ENCODE measurements at places on chromosomes 2 and 18.

- no peak for DNase-seq
Measured at GRCh38 chr18:9691235-9691634, 16.9 kb upstream of the RAB31 start.

DNA sequence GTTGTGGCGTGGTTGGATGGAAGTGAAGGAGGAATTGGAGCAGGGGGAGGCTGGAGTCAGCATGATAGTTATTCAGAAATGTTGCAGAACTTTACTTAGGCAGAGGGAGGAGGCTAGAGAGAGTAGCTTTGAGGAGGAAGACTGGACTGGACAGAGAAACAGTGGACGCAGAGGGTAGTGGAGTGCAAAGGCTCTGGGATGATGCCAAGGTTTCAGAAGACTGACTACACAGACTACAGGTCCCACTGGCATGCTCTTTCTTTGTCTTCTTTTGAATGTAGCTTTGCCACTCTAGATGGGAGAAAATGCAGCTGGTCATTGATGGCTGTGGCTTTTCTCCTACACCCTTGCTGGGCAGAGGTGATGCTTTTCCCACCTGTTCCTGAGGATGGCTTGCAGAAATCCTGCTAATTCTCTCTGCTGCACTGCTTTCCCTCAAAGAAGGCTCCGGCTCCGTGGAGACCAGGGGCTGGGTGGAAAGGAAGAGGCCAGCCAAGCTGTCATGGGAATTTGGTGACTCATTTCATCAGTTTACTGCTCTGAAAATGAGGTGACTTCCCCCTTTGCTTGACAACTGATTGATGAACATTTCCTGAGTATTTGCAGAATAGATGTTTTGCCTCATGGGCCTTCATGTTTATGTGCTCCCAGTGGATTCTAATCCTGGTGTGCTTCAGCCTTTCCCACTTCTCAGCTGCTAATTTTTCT is 42.4 kb downstream of the MEIS1 start:
- peak; percentile 21 for DNase-seq

- DNase-seq: no peak
Measured at GRCh38 chr2:3654531-3655225, 3.3 kb upstream of the ALLC start.

- no peak for DNase-seq
Measured at GRCh38 chr2:163505281-163505680, 230.5 kb downstream of the FIGN start.

- no peak for DNase-seq
Measured at GRCh38 chr18:51072586-51073313, 42.7 kb downstream of the SMAD4 start.

- DNase-seq: no peak
Measured at GRCh38 chr2:207091928-207092327, 73.8 kb downstream of the KLF7 start.

- DNase-seq: no peak
Measured at GRCh38 chr2:11421863-11422490, 44.0 kb downstream of the E2F6 start.

DNA sequence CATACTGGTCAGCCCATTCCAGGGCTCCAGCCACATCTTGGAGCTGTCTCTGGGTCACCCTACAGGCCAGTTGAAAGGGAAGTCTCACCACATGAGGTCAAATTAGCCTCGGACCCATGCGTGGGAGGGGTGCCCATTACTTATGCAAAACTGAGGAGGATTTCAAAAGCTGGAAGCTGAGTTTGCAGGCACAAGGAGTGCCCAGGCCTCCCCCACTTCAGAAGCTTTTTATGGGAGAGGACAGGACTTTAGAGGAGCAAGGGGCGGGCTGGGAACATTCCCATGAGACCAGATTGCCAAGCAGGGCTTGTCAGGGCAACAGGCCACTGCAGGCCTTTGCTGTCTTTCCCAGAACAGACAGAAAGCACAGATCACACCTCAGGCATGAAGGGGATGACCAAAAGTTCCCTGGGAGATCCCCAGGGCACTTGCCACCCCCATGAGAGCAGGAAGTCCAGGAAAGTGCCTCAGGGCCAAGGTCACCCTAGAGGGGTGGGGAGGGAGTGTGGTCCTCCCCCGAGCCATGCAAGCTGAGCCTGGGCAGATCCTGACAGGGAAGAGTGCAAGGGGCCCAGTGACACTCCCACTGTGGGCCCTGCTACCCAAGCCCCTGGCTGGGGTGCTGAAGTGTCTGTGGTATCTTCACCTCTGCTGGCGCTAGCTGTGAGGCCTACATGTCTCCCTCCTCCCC is 267.7 kb downstream of the BCL11A start:
- DNase-seq: no peak

DNA sequence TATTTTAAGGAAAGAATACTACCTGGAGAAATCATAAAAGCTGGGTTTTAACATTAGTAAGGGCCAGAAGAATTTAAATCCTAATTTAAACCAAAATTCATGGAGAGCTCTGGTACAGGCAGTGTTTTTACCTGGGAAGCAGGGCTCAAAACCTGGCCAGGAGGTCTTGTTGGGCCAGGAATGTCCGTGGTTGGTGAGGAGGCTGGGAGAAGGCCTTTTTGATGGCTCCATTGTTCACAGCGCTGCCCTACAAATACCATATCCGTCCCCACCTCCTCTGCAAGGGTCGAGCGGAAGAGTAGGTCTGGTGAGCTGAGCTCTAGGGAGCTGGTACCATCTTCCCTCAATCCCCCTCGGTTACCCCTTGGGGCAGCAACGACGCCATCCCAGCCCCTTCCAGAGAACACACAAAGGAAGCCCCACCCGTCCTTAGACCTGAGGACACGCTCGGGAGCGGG is 10.9 kb upstream of the HOXD1 start:
- DNase-seq: no peak

DNA sequence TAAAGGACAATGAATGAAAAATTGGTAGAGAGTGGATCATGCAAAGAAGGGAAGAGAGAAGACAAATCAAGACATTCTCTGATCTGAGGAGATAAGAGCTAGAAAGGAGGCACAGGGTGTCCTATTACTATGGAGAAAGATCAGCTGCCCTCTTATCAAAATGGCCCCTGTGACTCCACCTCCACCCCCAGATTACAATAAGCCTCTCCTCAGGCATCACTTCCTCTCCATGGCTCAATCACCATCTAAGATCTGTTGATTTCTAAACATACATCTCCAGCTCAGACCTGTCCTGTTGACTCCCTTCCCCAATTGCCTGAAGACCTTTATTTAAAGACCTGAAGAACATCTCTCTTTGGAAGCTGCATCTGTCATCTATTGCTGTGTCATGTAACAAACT is 43.2 kb downstream of the SP100 start:
- no peak for DNase-seq

GRCh38 chr18:10296491-10296890 is 157.9 kb upstream of the APCDD1 start:
- no peak for DNase-seq

DNA sequence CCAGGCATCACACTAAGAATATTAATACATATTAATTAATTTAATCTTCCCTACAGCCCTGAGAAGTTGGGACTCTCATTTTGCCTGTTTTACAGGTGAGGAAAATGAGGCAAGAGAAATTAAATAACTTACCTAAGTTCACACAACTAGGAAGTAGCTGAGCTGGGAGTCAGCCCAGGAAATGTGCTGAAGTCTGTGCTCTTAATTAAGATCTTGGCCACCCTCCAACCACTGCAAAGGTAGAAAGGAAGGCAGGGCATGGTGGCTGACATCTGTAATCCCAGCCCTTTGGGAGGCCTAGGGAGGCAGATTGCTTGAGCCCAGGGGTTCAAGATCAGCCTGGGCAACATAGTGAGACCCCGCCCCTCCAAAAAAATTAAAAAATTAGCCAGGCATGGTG is 12.9 kb upstream of the MGAT4A start:
- DNase-seq: no peak

GRCh38 chr2:232376713-232377112 is 1.8 kb upstream of the ALPP start:
- DNase-seq: no peak

DNA sequence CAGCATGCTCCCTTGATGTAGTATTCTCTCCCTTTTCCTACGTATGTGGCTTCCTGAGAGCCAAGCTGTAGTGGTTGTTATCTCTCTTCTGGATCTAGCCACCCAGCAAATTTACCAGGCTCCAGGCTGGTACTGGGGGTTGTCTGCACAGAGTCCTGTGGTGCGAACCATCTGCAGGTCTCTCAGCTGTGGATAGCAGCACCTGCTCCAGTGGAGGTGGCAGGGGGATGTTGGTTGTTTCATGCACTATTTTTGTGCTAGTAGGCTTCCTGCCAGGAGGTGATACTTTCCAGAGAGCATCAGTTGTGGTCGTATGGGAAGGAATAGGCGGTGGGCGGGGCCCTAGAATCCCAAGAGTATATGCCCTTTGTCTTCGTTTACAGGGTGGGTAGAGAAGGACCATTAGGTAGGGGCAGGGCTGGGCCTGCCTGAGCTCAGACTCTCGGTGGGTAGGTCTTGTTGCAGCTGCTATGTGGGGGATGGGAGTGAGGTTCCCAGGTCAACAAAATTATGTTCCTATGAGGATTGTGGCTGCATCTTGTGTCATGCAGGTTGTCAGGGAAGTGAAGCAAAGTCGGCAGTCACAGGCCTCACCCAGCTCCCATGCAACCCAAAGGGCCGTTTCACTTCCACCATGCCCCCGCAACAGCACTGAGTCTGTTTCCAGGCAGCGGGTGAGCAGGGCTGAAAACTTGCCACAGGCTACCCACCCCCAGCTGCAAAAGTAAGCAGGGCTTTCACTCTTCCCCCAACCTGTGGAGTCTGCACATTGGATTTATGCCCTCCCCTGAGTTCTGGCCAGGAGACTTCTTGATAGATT is 1139.5 kb downstream of the BCL11A start:
- DNase-seq: no peak

DNA sequence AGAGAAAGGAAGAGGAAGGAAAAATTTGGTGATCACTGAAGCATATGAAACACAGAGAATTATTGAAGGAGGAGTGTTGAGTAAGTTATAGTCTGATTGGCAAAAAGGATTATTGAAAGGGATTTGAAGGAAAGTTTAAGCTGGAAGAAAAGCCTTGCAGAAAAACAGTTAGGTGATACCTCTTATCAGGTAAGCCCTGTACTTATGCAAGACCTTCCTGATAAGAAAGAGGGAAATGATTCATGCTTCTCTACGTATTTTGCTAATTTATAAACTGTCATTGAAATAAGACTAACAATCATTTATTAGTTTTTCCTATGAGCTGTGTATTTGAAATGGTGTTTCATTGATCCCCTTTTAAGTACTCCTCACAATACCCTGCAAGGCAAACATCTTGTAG is 793.9 kb upstream of the NRXN1 start:
- no peak for DNase-seq

DNA sequence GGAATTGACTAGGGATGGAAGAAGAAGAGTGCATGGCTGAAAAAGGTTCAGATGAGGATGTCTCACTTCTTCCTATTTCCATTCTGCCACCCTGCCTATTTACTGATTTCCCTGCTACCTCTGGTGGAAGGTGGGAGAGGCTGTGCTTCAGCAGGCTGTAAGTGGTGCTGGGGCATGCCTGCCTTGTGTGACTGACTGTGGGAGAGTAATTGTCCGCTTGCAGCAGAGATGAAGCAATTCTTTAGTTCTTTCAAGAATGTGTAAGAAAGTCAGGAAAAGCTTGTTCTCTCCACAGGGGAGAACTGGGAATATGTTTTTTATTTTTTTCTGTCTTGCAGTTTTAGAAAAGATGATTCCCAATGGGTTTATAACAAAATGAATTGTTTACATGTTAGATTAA is 72.5 kb upstream of the NYAP2 start:
- no peak for DNase-seq

GRCh38 chr2:172079416-172079815 is 5.9 kb upstream of the DLX1 start:
- no peak for DNase-seq

- DNase-seq: peak; percentile 43
Measured at GRCh38 chr2:9206991-9207640, 504 bp downstream of the ASAP2 start.

DNA sequence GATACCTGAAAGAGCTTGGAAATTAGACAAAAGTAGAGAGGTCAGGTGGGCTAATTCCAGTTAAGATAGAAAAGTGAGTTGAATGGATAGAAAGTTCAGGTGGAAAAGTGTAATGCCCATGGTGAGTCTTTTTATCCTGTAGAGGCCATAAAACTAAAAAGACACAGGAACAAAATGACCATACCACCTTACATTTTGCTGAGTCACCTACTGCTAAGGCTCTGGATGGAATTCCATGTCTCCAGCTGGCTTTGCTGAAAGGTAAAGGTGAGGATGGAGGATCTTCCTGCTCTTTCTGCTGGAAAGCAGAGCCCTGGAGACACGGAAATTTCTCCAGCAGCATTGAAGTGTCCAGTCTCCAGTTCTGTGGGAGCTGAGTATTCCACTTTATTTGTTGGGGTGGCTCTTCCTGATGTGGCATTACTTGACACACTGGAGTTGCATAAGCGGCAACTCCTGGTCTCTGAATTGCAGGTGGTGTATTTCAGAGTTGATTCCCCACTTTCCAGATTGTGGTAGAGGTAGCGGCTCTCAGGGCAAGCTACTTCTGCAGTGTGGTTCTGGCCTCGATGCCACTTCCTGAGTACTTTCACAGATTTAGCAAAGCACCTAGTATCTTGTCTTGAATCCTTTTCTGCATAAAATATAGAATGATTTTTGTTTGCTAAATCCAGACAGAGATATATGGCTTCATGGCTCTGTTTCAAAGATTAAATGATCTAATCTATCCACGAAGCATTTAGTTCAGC is 10.7 kb downstream of the IL1RL2 start:
- no peak for DNase-seq

GRCh38 chr18:51169731-51170130 is 27.8 kb downstream of the MEX3C start:
- no peak for DNase-seq

- no peak for DNase-seq
Measured at GRCh38 chr2:221553333-221553732, 18.8 kb downstream of the EPHA4 start.

DNA sequence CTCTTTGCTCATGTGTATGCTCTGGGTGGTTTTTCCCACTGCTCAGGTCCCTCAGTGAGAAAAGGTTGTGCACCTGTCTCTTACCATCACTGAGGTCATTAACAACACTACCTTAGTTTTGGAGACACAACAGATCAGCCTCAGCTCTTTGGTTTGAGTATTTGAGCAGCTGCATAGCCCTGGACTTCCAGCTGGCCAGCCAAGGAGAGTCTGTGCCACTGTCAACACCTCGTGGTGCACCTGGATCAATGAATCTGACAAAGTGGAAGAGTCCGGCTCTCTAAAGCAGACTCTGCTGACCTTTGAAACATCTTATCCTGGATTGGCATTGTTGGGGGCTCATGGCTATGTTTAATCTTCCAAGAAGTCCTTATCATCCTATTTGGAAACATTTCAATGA is 30.0 kb downstream of the SERPINB8 start:
- DNase-seq: no peak

DNA sequence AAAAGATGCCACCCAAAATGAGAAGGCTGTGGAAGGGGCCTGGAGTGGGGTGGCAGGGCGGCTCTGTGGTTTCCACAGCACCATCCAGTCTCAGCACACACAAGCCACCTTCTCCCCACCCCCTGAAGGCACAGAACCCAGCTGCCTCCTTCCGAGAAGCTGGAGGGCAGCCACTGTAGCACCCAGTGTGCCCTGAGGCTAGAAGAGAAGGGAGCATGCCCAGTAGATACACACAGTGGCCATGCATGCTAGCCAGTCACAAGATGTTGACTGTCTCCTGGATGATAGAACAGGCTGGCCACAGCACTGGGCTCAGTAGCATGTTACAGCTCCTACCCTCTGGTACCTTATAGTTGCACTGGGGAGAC is 148.9 kb upstream of the EPAS1 start:
- no peak for DNase-seq

Data from EL (cell line).